ENCODE measurements at places on chromosomes 7 and 10.

GRCh38 chr7:44195889-44196288 lies 4.9 kb upstream of the YKT6 start:
- no peak for DNase-seq

- DNase-seq = no peak
Measured at GRCh38 chr10:104734433-104734832, 93.3 kb downstream of the SORCS3 start.

DNA sequence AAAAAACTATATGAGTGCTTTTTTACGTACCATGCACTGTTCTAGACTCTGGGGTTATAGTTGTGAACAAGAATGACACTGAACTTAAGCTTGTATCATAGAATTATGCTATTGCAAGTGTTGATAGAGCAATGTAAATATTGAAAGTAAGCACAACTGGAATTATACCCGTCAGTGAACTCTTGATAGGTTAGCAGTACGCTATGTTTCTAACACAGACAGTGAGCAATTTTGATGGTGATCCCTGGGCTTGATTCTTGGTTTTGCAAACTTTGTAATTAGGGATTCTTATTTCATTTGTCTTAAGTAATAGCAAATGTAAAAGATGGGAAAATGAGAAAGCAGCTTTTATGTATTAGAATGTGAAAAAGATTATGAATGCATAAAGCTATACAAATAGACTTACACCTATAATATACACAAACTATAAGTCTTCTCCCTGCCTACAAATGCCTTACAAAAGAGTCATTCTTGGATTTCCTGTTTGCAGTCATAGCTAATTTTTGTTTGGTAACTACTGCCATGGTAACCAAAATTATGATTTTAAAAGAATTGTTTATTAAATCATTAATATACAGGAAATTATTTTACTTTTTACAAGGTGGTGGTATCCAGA lies 6.7 kb downstream of the TES start:
- DNase-seq = no peak

DNA sequence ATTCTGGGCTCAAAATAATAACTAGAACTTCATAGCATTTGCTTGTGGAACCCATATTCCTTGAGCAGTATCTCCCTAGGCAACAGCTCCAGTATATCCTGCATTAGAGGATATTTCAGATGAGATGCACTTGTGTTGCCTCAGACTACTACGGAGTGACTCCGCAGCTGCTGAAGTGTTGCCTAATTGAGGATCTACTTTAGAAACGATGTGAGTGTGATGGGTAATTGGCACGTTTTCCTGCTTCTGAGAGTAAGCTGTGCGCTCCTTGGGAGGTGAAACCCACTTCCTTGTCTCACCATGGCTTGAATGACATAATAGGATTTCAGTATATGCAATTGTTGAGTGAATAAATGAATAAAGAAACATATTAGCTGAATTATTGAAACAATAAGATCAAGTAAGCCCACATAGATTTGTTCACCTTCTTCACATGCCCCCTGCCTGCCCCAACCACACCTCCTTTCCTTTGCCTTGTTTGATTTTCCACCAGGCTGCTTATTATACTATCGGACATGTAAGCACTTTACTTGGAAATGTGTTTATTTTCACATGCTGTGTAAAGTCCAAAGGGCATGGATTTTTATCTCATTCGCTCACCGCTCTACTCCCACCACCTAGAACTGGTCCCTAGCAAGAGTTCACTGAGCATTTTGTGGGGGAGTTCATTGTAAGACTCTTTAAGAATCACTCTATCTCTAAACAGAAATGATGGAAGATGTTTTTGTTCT lies 303.8 kb downstream of the KCNMA1 start:
- no peak for DNase-seq

DNA sequence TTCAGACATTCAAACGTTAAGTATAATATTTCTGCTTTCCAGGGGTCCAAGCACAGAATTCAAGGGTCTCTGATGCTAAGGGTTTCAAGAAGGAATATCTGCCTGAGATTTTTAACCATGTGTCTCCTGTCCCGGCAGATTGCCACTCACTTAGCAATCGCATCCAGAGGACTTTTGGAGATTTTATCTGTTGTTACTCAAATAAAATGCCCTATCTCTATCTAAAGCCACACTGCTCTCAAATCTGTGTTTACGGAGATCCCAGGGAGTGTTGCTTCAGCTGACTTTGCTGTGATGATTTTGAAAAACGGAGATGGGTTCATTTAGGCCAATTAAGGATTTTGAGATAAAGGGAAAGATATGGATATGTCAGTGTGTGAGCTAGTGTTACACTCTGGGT lies 359.9 kb downstream of the DGKB start:
- DNase-seq = no peak

- DNase-seq = no peak
Measured at GRCh38 chr10:132133449-132134240, 53.1 kb upstream of the DPYSL4 start.

DNA sequence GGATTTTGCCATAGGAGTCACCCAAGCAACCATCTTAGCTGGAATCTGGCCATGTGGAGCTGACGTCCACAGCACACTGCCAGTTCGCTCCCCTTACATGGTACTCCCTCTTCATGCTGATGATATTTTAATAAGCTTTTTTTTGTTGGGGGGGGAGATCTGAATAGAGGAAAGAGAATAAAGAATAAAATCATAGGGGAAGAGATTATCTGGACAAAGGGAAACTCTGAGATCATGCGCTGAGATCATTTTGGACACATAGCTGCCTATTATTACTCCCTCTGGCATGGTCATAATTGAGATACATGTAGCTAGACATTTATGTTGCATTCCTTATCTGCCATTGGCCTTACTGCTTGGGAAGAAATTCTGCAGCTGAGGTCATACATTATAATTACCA lies 282.7 kb downstream of the HTR7 start:
- no peak for DNase-seq

DNA sequence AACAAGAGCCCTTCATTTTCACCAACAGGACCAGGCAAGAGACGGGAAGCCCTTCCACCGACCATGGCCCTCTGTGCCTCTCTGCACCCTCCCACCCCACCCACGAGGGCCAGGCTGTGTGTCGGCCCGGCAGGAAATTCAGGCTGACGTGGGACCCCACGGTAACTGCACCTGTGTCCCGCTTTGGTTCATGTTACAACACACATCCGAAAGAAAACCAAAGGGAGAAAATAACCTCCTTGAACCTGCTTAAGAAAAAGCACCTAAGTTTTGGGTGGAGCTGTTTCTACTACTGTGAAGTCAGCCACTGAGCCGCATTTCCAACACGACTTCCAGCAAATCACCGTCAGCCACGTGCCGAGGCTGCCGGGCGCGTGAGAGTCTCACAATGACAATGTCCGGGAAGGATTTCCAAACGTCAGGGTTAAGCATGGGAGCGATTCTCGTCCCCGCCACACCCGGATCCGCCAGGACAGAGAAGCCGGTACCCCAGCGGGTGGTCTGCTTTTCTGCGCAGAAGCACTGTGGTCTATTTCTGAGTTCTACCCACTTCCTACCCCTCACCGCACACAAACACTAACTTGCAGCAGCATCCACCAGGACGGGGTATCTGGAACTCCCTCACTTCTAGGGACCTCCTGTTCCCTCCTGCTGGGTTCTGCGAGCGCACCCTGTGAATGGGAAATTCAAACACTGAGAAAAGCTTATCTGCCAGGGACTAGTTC lies 36.6 kb downstream of the AMZ1 start:
- no peak for DNase-seq

DNA sequence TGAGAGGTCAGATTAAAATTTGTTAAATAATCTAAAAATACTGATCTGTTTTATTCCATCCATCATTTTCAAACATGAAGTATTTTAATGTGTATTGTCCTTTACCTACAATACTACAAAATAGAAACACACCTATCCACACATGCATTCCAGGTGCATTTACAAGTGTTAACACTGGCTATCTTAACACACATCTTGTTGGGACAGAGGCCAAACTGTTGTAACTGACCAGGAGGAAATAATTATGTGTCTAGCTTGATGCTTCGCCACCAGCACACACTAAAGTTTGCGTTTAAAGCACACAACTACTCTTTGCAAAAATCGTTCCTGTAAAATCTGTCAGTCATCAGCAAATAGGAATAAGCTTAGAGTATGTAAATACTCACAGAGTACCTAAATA lies 2.8 kb downstream of the PANK1 start:
- DNase-seq = no peak

- peak; percentile 19 for DNase-seq
Measured at GRCh38 chr7:133512560-133512959, 259.7 kb downstream of the EXOC4 start.

- no peak for DNase-seq
Measured at GRCh38 chr10:116132780-116133399, 140.1 kb downstream of the GFRA1 start.

Measured in fibroblast of skin of left quadriceps (primary cell).